H1 (cell line): ENCODE measurements at places on chromosomes 12 and 14.

- peak; percentile 55 for DNase-seq
Observed at GRCh38 chr12:460261-461230, 807 bp downstream of the B4GALNT3 start.

GRCh38 chr12:80549298-80549697, 105.3 kb downstream of the PTPRQ start:
- no peak for DNase-seq

DNA sequence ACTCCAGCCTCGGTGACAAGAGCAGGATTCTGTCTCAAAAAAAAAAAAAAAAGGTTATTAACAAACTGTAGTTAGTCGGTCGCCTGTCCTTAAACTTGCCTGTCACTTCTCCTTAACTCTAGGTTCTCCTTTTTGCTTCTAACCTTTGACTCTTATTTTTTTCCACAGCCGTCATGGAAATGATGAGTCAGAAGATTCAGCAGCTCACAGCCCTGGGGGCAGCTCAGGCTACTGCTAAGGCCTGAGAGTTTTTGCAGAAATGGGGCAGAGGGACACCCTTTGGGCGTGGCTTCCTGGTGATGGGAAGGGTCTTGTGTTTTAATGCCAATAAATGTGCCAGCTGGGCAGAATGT, 418 bp upstream of the MYG1 start:
- no peak for DNase-seq

- no peak for DNase-seq
Observed at GRCh38 chr12:40225984-40226602, 1.3 kb downstream of the LRRK2 start.

DNA sequence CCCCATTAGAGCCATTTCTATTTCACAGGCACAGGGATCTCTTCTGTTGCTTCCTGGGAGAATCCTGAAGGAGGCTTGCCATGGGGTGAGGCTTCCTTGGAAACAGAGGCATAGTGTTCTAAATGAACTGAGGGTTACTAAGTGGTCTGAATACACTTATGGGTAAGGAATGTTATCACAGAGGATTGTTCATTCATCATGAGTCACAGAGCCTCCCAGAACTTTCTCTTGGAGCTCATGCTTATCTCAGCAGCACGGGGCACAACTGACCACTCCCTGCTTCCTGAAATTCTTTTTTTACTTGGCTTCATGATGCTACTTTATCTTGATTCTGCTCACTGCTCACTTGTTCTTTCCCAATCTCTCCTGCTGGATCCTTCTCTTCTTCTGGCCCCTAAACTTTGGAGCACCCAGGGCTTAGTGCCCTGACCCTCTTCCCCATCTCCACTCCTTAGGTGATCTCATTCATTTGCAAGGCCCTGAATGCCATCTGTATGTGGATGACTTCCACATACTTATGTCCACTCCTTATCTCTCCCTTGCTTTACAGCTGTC, 57.9 kb downstream of the ANO6 start:
- no peak for DNase-seq

DNA sequence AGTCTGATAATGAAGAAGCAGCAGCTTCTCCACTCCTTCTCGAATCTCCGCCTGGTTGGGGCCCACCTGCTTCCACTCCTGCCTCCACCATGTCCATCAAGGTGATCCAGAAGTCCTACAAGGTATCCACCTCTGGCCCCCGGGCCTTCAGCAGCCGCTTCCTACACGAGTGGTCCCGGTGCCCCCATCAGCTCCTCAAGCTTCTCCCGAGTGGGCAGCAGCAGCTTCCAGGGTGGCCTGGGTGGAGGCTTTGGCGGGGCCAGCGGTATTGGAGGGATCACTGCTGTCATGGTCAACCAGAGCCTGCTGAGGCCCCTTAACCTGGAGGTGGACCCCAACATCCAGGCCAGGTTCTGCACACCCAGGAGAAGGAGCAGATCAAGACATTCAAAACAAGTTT, 381.0 kb upstream of the USP15 start:
- DNase-seq, result no peak

- no peak for DNase-seq
Observed at GRCh38 chr12:62683776-62684569, 217.3 kb downstream of the MON2 start.

DNA sequence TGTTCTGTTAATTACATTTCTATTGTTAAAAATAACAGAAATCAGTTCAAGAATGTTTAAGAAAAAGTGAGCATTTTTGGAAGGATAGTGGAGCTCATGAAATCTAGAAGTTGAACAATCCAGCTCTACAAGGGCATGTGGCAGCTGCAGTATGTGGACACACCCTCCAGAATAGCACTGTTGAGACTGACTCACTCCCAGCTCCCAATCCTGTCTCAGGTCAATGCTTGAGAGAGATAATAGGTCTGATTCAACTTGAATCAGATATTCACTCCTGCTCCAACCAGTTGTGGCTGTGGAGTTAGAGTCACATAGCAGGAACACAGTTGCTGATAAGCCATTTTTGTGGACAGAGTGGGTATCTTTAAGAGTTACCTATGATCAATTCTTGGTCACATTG, 113.0 kb upstream of the NTF3 start:
- DNase-seq, result no peak

- no peak for DNase-seq
Observed at GRCh38 chr14:32014057-32014456, 63.0 kb upstream of the ARHGAP5 start.

DNA sequence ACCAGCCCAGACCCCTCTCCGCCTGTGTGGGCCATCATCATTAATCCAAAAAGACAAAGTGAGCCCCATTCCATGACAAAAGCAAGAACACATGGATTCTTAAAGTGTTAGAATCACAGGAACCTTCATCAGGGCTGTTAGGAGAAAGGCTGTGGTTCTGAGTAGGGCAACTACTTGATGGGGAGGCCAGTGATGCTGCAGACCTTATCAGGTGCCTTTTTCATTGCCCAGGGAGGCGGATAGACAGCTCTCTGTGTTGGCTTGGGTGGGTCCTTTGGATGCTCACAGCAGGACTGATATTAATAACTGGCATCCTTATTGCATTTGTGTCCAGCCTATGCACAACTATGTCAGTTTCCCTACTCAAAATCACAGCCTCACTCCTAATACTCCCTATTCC, 2.3 kb downstream of the HEBP1 start:
- no peak for DNase-seq

DNA sequence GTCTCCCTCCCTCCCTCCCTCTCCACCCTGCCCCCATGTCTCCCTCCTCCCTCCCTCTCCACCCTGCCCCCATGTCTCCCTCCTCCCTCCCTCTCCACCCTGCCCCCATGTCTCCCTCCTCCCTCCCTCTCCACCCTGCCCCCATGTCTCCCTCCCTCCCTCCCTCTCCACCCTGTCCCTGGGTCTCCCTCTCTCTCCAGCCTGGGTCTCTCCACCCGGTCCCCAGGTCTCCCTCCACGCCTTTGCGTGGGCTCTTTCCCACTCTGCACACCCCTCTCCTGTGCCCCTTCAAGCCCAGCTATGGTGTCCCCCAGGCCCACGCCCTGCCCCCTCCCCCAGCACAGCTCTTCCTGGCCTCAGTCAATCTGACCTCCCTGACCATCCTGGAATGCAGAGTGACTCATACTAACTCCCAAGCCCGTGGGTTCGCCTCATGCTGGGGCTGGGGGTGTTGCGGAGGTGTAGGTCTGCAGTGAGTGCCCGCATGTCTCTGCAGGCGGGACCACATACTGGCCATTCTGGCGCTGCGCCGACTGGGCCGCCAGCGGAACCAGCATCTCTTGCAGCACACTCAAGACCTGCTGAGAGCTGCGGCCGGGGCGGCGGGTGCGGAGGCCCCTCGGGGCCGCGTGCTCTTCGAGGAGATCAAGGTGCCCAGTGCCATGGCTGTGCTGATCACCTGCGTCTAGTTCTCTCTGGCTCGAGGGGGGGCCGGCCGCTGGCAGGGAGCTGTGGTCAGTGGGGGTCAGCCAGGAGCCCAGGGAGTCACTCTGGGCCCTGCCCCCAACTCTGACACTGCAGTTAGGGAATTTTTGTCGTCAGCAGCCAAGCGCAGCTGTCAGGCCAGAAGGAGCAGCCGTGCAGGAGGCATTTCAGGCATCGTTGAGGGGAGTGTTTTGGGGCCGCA, 13.5 kb upstream of the TNFAIP2 start:
- DNase-seq, result no peak

DNA sequence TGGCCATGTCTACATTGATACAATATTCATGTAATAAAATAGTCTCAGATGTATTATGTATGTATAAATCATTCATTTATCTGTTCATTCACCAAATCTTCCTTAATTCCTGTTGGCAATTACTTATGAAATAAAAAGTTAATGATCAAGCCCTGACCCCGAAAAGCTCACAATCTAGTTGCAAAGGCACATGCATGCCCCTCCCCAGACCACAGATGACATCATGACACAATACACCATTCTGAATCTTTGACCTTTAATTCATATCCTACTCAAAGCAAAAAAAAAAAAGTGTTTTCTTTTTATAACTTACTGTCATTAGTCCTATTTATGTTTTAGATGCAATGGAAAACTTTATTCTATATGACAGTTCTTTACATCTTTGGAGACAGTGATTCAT, 346.9 kb downstream of the PRKD1 start:
- no peak for DNase-seq

DNA sequence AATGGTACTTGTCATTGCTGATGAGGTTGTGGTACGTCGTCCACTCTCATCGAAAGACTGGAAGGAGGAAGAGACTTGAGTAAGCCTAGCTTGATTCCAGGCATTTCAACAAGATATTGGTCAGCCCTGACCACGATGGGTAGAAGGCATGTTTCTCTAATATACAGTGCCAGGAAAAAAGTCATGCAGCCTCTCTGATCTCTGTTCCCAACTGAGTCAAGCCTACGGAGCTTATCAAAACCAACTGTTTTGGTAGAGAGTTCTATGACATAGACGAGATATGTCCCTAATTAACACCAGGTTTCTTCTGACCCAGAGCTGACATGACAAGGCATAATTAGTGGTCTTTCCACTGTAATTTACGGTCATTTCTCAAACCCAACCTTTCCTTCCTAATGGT, 58.5 kb downstream of the NIN start:
- no peak for DNase-seq

- no peak for DNase-seq
Observed at GRCh38 chr12:96441816-96442215, 41.6 kb upstream of the CDK17 start.

DNA sequence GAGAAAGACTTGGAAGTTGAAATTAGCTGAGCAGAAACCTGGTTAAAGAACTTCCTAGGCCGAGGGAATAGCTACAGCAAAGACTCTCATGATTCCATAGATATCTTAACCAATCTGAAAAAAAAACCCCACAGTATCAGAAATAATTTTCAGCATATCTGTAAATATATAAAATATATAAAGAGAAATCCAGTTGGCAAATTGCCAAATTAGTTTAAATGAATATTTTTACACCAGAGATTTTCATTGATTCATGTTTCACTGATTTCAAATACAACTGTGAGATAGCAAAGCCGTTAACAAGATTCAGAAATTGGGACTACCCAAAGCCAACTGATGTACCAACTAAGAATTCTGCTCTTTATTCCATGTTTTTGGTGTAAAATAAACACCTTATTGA, 6.8 kb upstream of the PTPRR start:
- no peak for DNase-seq

- DNase-seq, result no peak
Observed at GRCh38 chr12:68800294-68800693, 7.7 kb upstream of the MDM2 start.

DNA sequence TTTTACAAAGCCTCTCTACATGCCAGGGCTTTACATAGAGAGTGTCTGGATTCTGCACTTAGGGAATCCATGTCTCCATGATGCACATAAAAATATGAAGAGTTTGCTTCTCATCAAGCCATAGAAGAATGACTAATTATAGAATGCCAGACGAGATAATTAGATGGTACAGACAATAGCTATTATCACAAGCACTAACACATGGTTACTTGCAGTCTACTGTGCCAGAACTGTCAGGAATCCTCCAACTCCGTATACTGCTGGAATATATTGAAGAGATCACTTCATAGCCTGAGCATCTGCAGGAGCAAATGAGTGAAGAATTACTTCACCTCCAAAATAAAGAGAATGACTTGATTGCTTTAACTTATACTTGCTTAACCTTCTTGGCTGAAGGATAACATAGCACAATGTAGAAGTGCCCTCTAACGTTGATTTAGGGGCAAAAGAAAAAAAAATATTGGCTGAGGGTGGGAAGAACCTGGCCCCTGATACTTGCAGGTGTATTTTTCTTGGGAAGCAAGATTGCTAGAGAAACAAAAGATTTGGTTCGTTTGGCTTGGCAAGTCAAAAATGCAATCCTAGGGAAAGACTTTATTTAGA, 272.8 kb upstream of the FAR2 start:
- no peak for DNase-seq

DNA sequence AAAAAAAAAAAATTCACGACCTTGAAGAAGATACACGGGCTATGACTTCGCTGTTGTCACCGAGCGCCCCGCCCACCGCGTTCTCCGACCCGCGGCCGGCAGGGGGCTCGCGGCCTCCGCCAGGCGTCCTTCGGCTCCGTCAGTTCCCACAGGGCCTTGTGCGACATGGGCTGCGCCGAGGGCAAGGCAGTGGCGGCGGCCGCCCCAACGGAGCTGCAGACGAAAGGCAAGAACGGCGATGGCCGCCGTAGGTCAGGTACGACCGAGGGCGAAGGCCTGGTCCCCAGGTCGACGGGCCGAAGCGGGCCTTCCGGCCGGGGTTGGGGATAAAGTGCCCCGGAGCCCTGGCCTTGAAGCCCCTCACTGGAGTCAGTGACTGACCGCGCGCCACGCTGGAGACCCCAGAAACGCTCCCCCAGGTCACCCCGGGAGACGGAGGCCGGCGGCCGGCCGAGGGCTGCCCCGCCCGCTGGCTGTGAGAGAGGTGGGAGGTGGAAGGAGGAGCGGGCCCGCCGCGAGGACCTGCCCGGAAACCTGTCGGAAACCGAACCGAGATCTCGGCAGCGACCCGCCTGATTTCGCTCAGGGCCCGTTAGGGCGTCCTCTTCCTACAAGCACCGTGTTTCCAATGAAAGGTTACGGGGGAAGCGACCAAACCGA, at the start of gene TXNRD1:
Gene TXNRD1 (plus strand): TSS at position 142 of the 660 bp plus-strand sequence. CDS start 24 bp downstream, at position 166.
- peak; percentile 64 for DNase-seq

GRCh38 chr12:51067771-51068170, 15.6 kb downstream of the CSRNP2 start:
- no peak for DNase-seq

- DNase-seq, result no peak
Observed at GRCh38 chr12:125564753-125565152, 499.5 kb downstream of the AACS start.

- DNase-seq, result no peak
Observed at GRCh38 chr12:100229036-100229635, 28.5 kb downstream of the ACTR6 start.

DNA sequence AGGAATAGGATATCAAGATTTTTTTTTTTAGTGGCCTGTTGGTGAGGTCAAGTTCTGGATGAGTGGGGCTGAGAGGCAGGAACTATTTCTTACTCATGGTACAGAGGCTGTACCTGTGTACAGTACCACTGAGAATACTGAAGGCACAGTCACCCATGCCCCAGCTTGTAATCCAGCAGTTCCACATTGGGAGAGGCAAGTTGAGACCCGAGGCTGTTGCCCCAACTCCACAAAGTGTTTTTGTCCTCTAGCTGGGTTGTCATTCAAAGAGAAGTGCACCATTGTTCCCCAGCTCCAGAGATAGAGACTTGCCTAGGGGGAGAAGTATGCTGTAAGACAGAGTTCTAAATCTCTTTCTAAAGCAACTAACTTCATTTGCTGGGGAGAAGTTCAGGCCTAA, 38.7 kb downstream of the ARID2 start:
- no peak for DNase-seq
